ENCODE measurements at places on chromosomes 7 and 10. TPM values are rescaled to one million over a fixed set of nuclear protein-coding genes. Genes with fewer than 3 reads are reported as not detected.

Gene FAM13C
- 20.8 TPM for total RNA-seq

GRCh38 chr10:104913390-104913789, 272.3 kb downstream of the SORCS3 start:
- DNase-seq = no peak

Gene DNAJC30
- total RNA-seq = 5.0 TPM

Gene ASB4
- total RNA-seq = not detected

- no peak for DNase-seq
Observed at GRCh38 chr10:33381451-33382215, 47.2 kb upstream of the NRP1 start.

Gene ACSM6
- not detected for total RNA-seq

Gene SPDYE16
- 0.16 TPM for total RNA-seq

- DNase-seq = peak; percentile 82
Observed at GRCh38 chr10:122154545-122155366, 116.3 kb upstream of the BTBD16 start.

- DNase-seq = no peak
Observed at GRCh38 chr10:7968510-7969112, 85.9 kb upstream of the GATA3 start.

GRCh38 chr7:140670343-140670935, 2.3 kb upstream of the ADCK2 start:
- DNase-seq = peak; percentile 56

DNA sequence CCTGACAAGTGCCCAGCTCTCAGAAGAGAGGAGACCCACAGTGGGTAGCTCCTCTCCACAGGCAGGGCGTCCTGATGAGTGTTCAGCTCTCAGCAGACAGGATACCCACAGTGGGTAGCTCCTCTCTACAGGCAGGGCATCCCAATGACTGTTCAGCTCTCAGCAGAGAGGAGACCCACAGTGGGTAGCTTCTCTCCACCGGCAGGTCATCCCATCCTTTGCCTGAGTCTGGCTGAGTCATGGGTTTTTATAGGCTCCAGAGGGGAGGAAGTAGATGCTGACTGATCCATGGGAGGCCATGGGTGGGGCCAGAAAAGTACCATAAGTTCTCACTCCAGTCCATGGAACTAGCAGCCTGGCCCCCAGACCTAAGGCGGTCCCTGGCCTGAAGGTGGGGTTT, 18.5 kb downstream of the CFAP70 start:
- DNase-seq = no peak

Gene PRKG1
- total RNA-seq = 92.9 TPM

Gene CADPS2
- total RNA-seq = 7.2 TPM

GRCh38 chr10:31138026-31138553, 106.4 kb upstream of the ZNF438 start:
- DNase-seq = no peak

DNA sequence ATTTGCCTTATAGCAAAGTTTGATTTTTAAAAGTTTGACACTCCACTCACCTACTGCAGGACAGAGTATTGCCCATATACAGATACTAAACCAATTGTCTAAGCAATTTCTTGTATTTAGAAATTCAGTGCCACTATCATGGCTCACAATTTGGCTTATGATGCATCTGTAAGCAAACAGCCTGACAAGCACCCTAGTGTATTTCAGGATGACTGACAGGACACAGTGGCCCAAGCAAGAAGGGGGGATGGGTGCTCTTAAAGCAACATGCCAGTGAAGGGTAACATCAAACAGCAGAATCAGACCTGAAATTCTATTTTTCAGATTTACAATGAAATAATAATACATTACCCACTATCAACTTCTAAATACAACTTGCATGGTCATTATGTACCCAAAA, 30.5 kb downstream of the CTNNA3 start:
- no peak for DNase-seq

- peak; percentile 53 for DNase-seq
Observed at GRCh38 chr10:132970641-132971438, 28.5 kb upstream of the CFAP46 start.

DNA sequence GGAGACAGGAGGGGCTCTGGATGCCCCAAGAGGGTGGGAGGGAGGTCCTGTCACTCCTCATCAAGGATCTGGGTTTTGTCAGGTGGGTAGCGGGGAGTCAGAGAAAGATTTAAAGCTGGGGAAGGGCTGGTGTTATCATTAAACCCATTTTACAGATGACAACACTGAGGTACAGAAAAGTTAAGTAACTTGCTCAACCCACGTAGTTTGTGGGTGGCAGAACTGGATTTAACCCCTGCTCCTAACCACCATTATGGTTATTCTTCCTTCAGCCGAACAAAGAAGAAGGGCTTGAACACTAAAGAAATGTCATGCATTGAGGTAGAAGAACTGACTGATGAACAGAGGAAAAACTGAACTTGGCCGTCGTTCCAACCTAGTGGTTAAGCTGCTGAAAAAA, 24.9 kb upstream of the PRKAG2 start:
- no peak for DNase-seq

Gene CPN1
- not detected for total RNA-seq

GRCh38 chr7:80678707-80679106, 40.3 kb downstream of the CD36 start:
- DNase-seq = no peak

DNA sequence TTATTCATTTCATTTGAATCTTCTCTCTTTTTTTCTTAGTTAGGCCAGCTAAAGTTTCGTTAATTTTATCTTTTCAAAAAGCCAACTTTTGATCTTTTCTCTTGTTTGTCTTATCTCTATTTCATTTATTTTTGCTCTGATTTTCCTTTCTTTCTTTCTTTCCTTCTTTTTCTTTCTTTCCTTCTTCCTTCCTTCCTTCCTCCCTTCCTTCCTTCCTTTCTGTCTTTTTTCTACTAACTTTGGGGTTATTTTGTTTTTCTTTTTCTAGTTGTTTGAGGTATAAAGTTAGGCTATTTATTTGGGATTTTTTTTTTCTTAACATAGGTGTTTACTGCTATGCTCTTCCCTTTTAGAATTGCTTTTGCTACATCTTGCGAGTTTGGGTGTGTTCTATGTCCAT, 13.2 kb upstream of the ASB15 start:
- no peak for DNase-seq

- DNase-seq = no peak
Observed at GRCh38 chr7:140539461-140539860, 60.2 kb upstream of the MKRN1 start.

- DNase-seq = no peak
Observed at GRCh38 chr10:95861386-95861785, 46.4 kb upstream of the CC2D2B start.

GRCh38 chr10:117367718-117368117, 7.5 kb downstream of the PDZD8 start:
- DNase-seq = no peak

DNA sequence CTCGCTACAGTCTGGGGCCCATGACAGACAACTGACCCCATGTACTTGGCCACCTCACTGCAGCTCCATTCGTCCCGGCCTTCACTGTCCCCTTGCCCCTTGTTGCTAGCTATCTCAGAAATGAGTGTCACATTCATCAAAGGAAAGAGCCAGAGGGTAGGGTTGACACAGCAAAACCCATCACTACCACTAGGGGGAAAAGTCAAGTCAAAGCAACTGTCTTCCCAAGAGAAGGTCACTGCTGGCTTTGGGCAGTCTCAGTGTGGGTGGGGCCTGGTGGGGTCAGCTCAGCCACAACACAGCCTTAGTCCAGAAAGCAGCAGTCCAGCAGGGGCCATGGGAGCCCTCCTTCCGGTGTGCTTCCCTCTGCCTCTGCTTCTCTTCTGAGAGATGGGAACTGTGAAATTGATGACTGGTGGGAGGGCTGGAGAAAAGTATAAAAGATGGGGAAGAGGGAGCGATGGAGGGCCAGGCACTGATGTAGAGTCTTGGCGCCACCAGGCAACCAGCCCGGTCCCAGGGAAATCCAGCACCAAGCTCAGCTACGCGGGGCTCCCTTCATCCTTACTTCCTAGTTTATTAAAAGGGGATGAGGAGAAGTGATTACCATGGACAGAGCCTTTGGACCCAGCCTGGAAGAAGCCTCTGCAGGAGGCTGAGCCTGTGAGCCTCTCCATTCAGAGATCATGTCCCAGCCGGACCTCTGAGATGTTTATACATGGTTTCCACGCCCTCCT, 58.0 kb downstream of the PLXNA4 start:
- DNase-seq = no peak

GRCh38 chr7:134101716-134102115, 25.4 kb upstream of the LRGUK start:
- no peak for DNase-seq

- peak; percentile 89 for DNase-seq
Observed at GRCh38 chr10:34290412-34291081, 524.5 kb downstream of the PARD3 start.

- no peak for DNase-seq
Observed at GRCh38 chr7:142228537-142229104, 29.2 kb downstream of the PRSS58 start.

GRCh38 chr10:13650961-13651360, 64.2 kb downstream of the PRPF18 start:
- no peak for DNase-seq

DNA sequence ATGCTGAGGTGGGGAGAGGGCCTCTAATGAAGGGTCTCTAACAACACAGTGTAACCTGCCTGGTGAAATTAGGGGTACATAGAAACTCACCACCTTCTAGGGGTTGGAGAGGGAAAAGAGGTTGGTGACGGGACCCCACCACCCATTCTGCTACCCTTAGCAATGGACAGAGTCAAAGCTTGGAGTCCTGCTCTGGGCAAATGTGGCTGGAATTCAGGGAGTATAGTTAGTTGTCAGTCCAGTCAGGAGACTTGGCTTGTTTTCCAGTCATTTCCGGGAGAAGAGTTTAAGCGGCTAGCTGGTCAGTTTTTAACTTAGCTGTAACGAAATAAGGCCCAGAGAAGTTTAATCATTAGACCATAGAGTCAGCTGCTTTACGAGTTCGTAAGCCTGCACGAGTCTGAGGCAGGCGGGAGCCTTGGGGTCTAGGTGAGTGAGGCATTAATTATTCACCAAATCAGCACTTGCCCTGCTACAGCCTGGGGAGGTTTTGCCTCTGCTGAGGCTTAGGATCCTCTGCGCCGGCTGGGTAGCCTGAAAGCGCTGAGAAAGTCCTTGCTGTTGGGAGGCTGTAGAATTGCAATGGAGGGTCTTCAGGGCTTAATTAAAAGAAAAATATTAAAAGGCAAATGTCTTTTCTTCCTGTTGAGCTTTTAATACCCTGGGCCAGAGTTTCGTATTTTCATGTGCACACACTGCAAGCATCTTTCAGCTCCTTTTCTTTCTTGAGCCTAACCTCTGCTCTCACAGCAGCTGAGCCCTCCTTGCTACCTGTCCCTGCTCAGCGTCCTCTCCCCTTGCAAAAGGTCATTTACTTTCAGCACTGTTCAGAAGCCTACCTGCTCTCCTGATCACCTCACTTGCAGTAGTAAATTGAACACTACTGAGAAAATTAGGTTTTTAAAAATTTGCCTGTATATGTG, 1.5 kb upstream of the LAMB1 start:
- DNase-seq = peak; percentile 65

- no peak for DNase-seq
Observed at GRCh38 chr10:17497446-17498030, 43.1 kb upstream of the ST8SIA6 start.

DNA sequence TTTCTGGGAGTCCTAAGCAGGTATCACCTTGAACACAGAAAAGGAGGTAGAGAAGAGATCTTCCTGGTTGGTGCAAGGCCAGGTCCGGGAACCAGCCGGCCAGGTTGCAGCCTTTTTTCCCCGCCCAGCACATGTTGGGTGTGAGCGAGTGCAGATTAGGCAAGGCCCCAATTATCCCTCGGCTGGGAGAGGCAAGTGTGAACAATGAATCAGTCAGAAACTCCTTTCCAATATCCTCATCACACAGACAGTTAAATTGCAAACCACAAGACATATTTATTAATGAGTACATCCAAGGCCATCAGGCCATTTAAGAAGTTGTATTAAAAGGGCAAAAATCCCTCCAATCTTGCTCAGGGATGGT, 115.0 kb upstream of the AFAP1L2 start:
- DNase-seq = no peak

Gene VWA2
- total RNA-seq = not detected

Gene LRRD1
- total RNA-seq = not detected

Gene COPS6
- total RNA-seq = 58.4 TPM

All from sigmoid colon (tissue), 7 donors.